ENCODE measurements at places on chromosomes 7 and 10.

DNA sequence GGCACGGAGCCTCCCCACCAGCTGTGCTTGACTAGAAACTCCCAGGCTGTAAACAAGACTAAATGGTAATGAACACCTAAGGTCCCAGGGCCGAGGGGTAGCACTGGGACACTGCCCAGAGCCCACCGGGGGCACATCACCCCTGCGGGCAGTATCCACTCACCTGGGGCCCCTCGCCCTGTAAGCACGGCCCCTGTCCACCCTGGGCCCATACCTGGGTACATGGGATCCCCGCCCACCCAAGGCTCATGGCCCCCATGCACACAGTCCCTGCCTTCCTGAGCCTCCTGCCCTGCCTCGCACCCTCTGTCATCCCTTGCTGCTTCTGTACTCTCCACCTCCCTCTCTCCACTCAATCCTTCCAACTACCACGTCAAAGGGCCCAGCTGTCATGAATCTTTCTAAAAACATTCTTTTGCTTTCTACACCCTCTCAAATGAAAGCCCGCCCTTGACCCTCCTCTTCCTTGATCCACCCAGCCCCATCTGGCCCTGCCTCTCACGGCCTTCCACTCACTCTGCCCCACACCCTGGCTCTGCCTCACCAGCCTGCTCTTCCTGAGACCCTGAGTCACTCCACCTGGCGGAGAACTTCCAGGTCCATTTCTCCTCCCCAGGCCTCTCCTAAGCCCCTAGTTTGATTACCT lies 173.1 kb downstream of the PARD3 start:
- DNase-seq, result no peak

GRCh38 chr7:25116621-25117020 lies 8.4 kb downstream of the CYCS start:
- no peak for DNase-seq

- DNase-seq, result no peak
Observed at GRCh38 chr7:29955075-29955792, 34.4 kb downstream of the SCRN1 start.

- no peak for DNase-seq
Observed at GRCh38 chr7:16929146-16929762, 47.5 kb upstream of the AGR3 start.

DNA sequence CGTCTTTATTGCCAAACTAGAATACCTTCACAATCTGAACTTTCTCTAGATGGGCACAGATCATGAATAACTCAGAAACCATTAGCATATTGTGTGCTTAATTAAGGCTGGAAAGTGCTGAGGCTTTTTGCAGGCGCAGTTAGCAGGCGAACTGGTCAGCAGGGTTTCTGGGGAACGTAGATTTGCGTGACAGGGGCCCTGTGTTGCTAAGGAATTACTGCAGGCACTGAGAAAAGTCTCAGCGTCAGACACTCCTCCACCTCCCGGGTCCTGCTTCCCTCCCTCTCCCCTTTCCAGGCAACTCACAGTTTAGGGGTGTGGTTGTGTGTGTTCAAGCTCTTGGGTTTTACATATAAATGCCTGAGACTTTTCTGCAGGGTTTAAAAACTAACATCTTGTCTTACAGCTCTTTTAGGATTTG lies 2.2 kb downstream of the MAP3K8 start:
- DNase-seq, result no peak

GRCh38 chr10:92689663-92690210 lies at the start of gene HHEX:
Gene HHEX, plus strand, starts transcription at chr10:92689955. Its CDS starts 32 bp downstream, at chr10:92689987.
- DNase-seq, result no peak

DNA sequence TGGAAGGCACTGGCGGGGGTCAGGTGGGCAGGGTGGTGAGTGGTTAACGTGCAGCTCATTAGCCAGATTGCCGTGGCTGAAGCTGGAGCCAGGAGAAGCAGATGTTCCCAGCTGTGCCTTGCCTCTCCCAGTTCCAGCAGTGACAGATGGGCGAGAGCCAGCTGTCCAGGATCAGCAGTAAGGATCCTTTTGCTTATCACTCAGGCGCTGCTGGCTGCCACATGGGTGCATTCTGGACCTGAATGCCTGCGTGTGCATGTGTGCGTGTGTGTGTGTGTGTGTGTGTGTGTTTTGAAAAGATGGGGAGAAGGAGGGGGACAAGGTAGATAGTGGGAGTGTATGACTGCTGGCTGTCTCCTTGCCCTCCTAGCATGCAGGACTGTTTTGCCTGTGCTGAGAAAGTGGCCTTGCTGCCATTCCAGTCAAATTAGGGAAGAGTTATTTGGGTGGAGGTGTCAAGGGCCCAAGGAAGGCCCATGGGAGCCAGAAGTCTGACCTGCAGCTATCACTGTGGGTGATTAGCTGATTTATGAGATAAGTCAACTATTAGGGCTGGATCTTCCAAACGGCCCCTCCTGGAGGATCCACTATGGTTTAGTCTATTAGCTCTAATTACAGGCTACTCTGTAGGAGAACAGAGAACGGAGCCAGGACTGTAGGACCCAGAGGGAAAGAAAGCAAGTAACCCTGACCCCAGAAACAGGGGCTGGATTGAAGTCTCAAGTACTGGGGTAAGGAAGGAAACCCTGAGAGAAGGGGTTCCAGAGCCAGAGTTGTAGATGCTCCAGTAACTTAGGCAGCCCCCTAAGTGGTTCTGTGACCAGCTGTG lies 3.3 kb downstream of the EPHA1 start:
- DNase-seq, result no peak

- no peak for DNase-seq
Observed at GRCh38 chr7:121544726-121545125, 148.6 kb upstream of the FAM3C start.

DNA sequence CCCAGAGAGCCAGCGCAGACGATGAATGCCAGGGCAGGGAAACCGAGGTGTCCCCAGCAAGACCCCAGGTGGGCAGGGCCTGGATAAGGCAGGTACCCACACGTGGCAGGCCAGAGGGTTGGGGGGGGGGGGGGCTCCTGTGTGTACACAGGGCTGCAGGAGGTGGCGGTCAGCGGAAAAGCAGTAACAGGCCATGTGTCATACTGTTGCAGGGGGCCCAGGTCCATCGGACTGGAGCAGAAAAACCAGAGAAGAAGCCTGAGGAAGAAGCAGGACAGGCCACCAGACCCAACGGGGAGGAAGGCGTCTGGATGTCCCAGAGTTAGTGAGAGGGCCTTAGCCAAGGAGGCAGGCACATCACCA lies 116.3 kb downstream of the MAD1L1 start:
- DNase-seq, result no peak

DNA sequence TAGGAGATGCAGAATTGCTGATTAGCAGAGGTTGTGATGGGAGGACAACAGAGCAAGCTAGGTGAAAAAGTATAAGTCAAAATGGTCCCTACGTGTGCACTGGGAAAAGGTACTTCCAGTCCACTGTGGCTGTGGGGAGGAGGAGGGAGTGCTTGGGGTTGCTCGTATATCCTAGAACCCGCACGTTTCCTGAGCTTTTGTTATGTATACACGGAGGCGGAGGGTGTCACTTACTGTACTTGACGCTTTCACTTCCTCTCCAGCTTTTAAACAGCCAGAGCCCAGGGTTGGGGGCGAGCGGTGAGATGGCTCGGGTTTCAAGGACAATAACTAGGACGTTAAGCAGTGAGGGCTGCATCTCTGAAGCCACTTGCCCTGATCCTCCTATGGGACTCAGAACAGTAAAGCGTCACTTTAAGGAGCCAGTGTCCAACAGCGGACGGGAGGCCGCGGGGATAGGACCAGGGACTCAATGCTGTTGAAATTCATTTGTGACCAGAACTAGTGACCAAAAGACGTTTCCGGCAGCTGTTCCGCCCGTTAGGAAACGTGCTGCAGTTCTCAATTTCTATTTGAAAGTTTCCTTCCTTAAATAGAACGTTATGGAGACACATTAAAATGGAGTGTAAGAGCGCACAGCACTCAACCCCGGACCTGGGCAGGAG lies 985 bp upstream of the ETV1 start:
- DNase-seq, result no peak

DNA sequence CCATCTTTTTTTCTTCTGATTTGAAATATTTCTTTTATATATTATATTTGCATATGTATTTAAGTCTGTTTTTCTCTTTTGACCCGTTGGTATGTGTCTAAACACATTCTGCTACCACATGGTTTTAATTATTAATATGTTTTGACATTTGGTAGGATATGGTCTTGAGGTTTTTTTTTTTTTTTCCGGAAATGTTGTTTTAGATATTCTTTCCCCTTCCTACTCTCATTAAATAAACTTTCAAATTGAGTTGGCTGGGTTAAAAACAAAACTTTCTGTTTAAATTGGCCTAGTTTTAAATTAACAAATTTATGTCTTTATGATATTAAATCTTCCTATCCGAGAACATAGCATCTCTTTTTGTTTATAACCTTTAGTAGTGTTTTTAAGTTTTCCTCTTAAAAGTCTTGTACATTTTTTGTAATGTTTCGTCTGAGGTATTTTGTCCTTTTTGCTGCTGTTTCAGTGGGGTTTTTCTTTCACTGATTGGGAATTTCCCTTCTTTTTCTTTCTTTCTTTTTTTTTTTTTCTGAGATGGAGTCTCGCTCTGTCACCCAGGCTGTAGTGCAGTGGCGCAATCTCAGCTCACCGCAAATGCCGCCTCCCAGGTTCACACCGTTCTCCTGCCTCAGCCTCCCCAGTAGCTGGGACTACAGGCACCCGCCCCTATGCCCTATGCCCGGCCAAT lies 25.4 kb downstream of the STAM start:
- DNase-seq, result no peak

- DNase-seq, result no peak
Observed at GRCh38 chr7:114790521-114790920, 131.4 kb upstream of the MDFIC start.

- no peak for DNase-seq
Observed at GRCh38 chr7:43143918-43144589, 31.6 kb downstream of the HECW1 start.

DNA sequence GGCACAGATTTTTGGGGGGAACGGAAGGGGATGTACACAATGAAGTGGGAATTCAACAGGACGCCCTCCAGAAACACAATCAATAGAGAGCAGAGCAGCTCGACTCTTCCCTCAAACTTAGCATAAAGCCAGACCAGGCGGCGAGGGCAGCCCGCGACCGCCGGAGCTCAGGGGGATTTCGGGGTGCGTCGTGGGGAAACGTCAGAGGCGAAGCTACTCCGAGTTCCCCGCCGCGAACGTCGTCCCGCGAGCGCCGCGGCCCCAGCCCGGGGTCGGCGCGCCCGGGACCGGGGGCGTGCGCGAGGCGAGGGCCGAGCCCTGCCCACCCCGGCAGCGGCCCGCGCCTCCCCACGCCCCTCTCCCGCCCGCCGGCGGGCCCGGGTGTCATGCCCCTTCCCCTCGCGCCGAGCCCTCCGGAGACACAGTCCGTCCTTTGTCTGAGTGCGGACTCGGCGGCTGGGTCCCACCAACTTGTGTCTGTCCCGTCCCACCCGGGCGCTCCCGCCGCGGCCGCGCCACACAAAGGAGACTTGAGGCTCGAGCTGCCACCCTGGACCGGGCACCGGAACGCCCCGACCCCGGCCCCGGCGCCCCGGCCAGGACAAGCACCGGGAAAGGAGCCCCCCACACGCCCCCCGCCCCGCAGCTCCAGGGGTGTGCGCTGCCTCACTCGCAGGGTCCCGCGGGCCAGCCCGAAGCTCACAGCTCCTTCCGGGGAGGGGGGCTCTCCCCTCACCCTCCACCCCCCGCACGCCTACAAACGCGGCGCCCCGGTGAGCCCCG lies 634 bp downstream of the EZH2 start:
- peak; percentile 29 for DNase-seq

GRCh38 chr10:110448682-110449418 lies 48.9 kb upstream of the DUSP5 start:
- no peak for DNase-seq

DNA sequence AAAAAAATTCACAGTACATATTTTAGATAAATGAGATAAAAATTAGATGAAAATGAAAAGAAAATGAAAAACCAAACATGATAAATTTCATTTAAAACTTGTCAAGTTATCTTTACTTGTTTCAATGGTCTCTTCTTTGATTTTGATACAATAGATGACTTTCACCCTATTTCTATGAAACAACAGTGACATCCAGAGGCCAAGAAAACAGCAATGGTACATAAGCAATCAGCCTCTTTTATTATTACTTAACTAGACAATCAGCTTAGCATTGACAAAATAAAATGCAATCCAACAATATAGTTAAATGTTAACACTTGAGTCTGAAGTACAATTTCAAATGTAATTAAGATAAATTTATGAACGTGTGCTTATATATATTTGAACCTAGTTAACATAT lies 74.8 kb upstream of the GPR37 start:
- no peak for DNase-seq

GRCh38 chr7:128710481-128710880 lies 28.7 kb upstream of the CALU start:
- no peak for DNase-seq

GRCh38 chr10:100024748-100025147 lies 15.0 kb upstream of the DNMBP start:
- no peak for DNase-seq

DNA sequence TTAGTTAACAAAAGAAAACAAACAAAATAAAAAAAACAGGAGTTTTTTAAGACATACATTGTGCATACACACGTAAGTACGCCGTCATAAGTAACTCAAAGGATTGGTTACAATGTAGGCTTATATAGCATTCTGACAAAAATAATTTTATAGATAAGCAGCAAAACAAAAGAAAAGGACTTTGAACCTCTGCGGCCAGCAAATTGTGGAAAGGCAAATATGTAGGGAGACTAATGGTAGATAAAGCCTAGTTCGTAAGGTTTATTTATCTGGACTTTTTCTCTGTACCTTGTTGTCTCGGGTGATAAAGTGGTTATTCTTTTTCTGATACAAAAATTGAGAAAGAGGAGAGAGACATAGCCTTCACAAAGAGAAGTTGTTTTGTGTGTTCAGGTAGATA lies 891.9 kb downstream of the CNTNAP2 start:
- no peak for DNase-seq

- DNase-seq, result no peak
Observed at GRCh38 chr7:120714945-120715344, 143.0 kb downstream of the TSPAN12 start.

GRCh38 chr7:41803569-41803968 lies 100.7 kb upstream of the INHBA start:
- no peak for DNase-seq

- DNase-seq, result no peak
Observed at GRCh38 chr7:11469028-11469745, 362.8 kb downstream of the THSD7A start.

- no peak for DNase-seq
Observed at GRCh38 chr10:118407777-118408176, 65.7 kb upstream of the FAM204A start.

- no peak for DNase-seq
Observed at GRCh38 chr7:46755120-46756034, 826.5 kb downstream of the TNS3 start.

DNA sequence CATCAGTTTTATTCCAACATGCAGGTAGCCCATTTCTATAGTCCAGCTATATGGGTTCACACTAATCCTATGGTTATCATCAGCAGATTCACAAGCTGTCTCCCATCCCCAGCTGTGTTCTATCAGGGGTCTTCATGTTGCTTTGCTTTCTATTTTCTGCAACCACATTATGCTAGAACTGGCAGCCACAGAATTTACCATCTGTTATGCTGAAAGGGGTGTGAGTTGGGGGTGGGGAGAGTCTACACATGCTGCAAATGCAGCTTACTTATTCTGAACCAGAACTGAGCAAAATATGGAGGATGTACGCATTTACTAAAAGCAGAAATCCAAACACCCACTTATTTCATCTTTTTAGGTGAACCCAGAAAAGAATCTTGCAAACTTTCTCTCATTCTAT lies 32.9 kb downstream of the SHTN1 start:
- no peak for DNase-seq

All from activated naive CD4-positive, alpha-beta T cell (primary cell).